Brain (organoid and tissue), 16 donors: ENCODE measurements at places on chromosomes 2 and 18.

GRCh38 chr2:134148843-134149472 lies 104.9 kb upstream of the MGAT5 start:
- DNase-seq = no peak

DNA sequence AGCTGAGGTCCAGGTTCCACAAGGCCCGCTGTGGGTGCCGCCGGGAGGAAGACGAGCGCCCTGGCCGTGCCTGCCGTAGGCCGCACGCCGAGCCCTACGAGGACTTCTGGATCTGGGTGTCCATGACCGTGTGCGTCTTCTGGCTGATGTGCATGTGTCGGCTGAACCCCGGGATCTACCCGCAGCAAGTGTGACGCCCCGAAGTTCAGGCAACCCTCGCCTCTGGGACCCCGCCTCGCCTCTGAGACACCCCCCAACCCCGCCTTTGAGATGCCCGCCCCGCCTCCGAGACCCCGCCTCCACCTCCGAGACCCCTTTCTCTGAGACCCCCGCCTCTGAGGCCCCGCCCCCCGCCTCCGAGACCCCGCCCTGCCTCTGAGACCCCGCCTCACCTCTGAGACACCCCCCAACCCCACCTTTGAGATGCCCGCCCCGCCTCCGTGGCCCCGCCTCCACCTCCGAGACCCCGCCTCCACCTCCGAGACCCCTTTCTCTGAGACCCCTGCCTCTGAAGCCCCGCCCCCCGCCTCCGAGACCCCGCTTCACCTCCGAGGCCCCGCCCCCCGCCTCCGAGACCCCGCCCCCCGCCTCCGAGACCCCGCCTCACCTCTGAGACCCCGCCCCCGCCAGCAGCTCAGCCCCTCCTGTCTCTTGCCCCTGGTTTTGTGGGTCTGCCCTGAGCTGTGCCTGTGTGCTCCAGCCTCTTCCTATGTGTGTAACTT lies 3.7 kb downstream of the RTP5 start:
- no peak for DNase-seq

- DNase-seq = no peak
Measured at GRCh38 chr2:231710799-231711676, 2.7 kb downstream of the PTMA start.

DNA sequence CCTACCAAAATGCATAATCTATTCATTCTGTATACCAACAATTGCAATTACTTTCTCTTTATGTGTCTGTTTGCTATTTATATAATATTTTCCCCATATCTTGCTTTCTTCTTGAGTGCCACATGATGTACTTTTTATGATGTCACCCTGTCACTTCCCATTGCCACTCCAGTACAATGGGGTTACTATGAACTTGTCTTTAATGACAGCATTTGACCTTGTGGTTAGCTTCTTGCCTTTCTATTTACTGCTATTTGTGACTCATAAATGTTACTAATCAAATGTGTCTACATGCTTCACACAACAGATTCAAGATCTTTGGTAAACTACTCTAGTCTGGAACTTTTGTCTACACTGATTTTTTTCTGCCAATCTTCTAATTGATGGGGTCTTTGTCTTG lies 486.3 kb downstream of the NR4A2 start:
- DNase-seq = no peak

GRCh38 chr2:1282552-1282951 lies 130.7 kb upstream of the TPO start:
- peak; percentile 68 for DNase-seq
